ENCODE measurements at places on chromosomes 3 and 15. TPM values are rescaled to one million over a fixed set of nuclear protein-coding genes. Genes with fewer than 3 reads are reported as not detected.

The C3orf49 gene
- total RNA-seq: not detected

The RBM5 gene
- total RNA-seq: 99.2 TPM

The DNAH12 gene
- under 0.01 TPM for total RNA-seq

The TRMT10C gene
- total RNA-seq: 19.1 TPM

The COL7A1 gene
- total RNA-seq: 46.1 TPM

The C3orf22 gene
- not detected for total RNA-seq

The MESP2 gene
- total RNA-seq: 0.57 TPM

The LRRC31 gene
- total RNA-seq: not detected

The P3H2 gene
- total RNA-seq: 11.1 TPM

The GUCA1C gene
- not detected for total RNA-seq

The BCL6 gene
- total RNA-seq: 30.1 TPM

The TLR9 gene
- total RNA-seq: under 0.01 TPM

The ALDH1A3 gene
- total RNA-seq: 51.5 TPM

The GPR62 gene
- total RNA-seq: 0.09 TPM

The NR1I2 gene
- not detected for total RNA-seq

The NEK10 gene
- total RNA-seq: 15.8 TPM

The PLA2G4F gene
- not detected for total RNA-seq

The P2RY13 gene
- total RNA-seq: not detected

The ACKR4 gene
- 1.4 TPM for total RNA-seq

The SLC2A2 gene
- total RNA-seq: 0.09 TPM

The ADAMTS17 gene
- 0.09 TPM for total RNA-seq

The PDZRN3 gene
- 77.3 TPM for total RNA-seq

The FILIP1L gene
- total RNA-seq: 74.7 TPM

The NR2E3 gene
- total RNA-seq: 0.14 TPM

The GABRG3 gene
- not detected for total RNA-seq

The CCR3 gene
- not detected for total RNA-seq

The HRH1 gene
- 37.0 TPM for total RNA-seq

The LYZL4 gene
- total RNA-seq: not detected

The PLA2G4E gene
- not detected for total RNA-seq

The P2RY1 gene
- 4.4 TPM for total RNA-seq

The ZNF660 gene
- total RNA-seq: 2.1 TPM

The MORC1 gene
- not detected for total RNA-seq

The TEX55 gene
- total RNA-seq: not detected

The CHAC1 gene
- 40.8 TPM for total RNA-seq

The DNAJC17 gene
- 14.1 TPM for total RNA-seq

The TMCO5A gene
- not detected for total RNA-seq

The ISLR gene
- 157 TPM for total RNA-seq

The GCSAM gene
- total RNA-seq: not detected

The NAALADL2 gene
- total RNA-seq: 13.7 TPM

The GOLGA6D gene
- total RNA-seq: not detected

The LINS1 gene
- 5.7 TPM for total RNA-seq

The PRICKLE2 gene
- 59.9 TPM for total RNA-seq

The LRRC58 gene
- total RNA-seq: 18.2 TPM

The SPCS1 gene
- total RNA-seq: 43.4 TPM

The DZIP1L gene
- total RNA-seq: 29.4 TPM

The GOLGA8J gene
- not detected for total RNA-seq

The FBXO40 gene
- not detected for total RNA-seq

The HYKK gene
- total RNA-seq: 2.1 TPM

The C2CD4A gene
- not detected for total RNA-seq

The DLEC1 gene
- total RNA-seq: 0.09 TPM

The CRTAP gene
- total RNA-seq: 271 TPM

The C15orf61 gene
- 3.6 TPM for total RNA-seq

The TRANK1 gene
- total RNA-seq: 14.4 TPM

The RTP4 gene
- 2.0 TPM for total RNA-seq

The ASB14 gene
- not detected for total RNA-seq

The PAQR9 gene
- not detected for total RNA-seq

The PTH1R gene
- total RNA-seq: 0.28 TPM

All from smooth muscle cell of bladder (primary cell).